ENCODE measurements at places on chromosomes 7 and 10. TPM values are rescaled to one million over a fixed set of nuclear protein-coding genes. Genes with fewer than 3 reads are reported as not detected.

Gene C1QL3
- 1.9 TPM for total RNA-seq

DNA sequence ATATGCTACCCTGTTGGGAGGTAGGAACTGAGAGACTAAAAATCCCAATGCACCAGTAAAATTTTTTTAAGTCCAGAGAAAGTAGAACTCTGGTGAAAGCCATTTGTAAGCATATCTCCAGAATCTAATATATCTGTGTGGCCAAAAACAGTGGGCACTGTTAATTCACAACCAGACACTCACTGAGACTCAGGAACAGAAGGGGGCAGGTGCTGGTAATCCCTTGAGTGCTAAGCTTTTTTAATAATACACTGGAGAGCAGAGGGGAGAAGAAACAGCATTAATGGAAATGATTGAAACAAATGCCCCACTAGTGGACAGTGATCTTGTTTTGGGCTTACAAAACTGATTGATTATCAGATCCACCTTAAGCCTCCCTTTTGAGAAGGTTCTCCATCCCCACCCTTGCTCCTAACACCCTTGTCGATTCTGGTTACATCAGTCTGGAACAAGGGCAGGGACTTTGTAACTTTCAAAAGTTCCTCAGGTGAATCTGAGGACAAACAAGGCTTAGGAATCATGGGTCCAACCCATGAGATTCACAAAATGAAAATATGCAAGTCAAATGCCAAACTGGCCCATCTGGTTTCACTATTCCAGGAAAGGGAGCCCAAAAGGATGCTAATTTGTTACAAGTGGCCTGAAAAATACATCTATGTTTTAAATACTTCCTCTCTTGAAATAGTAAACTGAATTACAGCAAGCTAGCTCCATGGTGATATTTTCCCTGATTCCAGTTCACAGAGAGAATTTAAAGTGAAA lies 29.7 kb downstream of the PLXNA4 start:
- H3K27ac ChIP-seq, result no peak overlapping the region
- no peaks in the 10 kb centered on the region for H3K4me1 ChIP-seq
- DNase-seq, result no peak
- no peak overlapping the region for H3K4me3 ChIP-seq
- no peaks in the 10 kb centered on the region for H3K36me3 ChIP-seq

GRCh38 chr7:76513817-76514799 lies 3.8 kb downstream of the UPK3B start:
- H3K27me3 ChIP-seq, result no peaks in the 10 kb centered on the region
- no peak for DNase-seq
- no peaks in the 10 kb centered on the region for H3K36me3 ChIP-seq
- H3K27ac ChIP-seq, result no peak overlapping the region
- H3K4me3 ChIP-seq, result no peak overlapping the region
- H3K4me1 ChIP-seq, result peaks cover 17% of the 10 kb centered on the region

GRCh38 chr7:72298912-72299311 lies 113.2 kb downstream of the CALN1 start:
- no peak for DNase-seq
- H3K36me3 ChIP-seq, result no peaks in the 10 kb centered on the region
- no peak overlapping the region for H3K27ac ChIP-seq

GRCh38 chr7:38300175-38300574 lies 26.7 kb upstream of the TARP start:
- no peaks in the 10 kb centered on the region for H3K4me1 ChIP-seq
- H3K4me3 ChIP-seq, result no peak overlapping the region
- DNase-seq, result no peak
- no peaks in the 10 kb centered on the region for H3K36me3 ChIP-seq
- H3K27me3 ChIP-seq, result no peaks in the 10 kb centered on the region
- no peak overlapping the region for H3K27ac ChIP-seq

- H3K27me3 ChIP-seq, result no peaks in the 10 kb centered on the region
- peaks cover 4% of the 10 kb centered on the region for H3K4me1 ChIP-seq
- no peaks in the 10 kb centered on the region for H3K36me3 ChIP-seq
Observed at GRCh38 chr7:101589052-101589451, 40.0 kb downstream of the MYL10 start.

DNA sequence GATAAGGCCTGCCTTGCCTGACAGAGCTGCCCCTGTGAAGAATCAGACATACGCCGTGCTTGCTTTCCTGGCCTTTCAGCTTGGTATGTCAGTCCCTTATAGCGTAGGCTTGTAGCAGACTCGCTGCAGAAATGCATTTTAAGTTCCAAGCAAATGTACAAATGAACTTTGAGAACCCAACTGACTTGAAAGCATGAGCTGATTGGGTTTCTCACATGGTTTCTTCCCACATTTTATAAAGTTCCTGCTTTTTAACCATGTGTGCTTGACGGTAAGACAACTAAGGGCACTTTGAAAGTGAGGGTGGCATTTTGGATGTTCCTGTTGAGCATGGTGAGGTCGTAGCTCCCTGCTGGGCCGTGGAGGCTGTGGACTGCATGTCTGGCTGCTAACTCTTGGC lies 62.6 kb downstream of the CCNY start:
- no peaks in the 10 kb centered on the region for H3K36me3 ChIP-seq
- H3K4me3 ChIP-seq, result no peak overlapping the region
- peaks cover 32% of the 10 kb centered on the region for H3K4me1 ChIP-seq
- DNase-seq, result no peak
- no peak overlapping the region for H3K27ac ChIP-seq
- H3K27me3 ChIP-seq, result no peaks in the 10 kb centered on the region

DNA sequence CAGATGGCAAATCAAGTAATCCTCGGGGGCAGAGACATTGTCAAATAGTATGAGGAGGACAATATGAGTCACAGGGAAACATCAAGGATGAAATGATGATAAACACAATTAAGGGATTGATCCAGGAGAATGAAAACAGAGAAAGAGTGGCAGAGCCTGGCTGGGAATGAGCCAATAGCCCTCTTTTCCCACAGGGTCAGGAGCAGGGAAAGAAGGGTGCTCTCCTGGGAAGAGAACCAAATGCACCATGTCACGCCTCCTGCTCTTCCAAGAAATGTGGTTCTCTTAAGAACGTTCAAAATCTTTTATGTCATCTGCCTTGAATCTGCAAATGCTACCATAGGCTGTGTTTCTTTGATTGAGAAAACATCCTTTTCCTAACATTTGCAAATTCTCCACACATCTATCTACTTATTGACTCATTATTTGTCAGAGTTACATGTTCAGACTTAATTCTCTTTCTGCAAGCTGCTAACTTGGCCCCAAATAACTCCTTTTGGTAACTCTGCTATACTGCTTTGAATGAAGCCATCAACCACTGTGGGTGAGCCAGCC lies 50.6 kb downstream of the HIPK2 start:
- H3K36me3 ChIP-seq, result peaks cover 5% of the 10 kb centered on the region
- H3K4me3 ChIP-seq, result no peak overlapping the region
- H3K27me3 ChIP-seq, result no peaks in the 10 kb centered on the region
- H3K27ac ChIP-seq, result no peak overlapping the region
- DNase-seq, result no peak

DNA sequence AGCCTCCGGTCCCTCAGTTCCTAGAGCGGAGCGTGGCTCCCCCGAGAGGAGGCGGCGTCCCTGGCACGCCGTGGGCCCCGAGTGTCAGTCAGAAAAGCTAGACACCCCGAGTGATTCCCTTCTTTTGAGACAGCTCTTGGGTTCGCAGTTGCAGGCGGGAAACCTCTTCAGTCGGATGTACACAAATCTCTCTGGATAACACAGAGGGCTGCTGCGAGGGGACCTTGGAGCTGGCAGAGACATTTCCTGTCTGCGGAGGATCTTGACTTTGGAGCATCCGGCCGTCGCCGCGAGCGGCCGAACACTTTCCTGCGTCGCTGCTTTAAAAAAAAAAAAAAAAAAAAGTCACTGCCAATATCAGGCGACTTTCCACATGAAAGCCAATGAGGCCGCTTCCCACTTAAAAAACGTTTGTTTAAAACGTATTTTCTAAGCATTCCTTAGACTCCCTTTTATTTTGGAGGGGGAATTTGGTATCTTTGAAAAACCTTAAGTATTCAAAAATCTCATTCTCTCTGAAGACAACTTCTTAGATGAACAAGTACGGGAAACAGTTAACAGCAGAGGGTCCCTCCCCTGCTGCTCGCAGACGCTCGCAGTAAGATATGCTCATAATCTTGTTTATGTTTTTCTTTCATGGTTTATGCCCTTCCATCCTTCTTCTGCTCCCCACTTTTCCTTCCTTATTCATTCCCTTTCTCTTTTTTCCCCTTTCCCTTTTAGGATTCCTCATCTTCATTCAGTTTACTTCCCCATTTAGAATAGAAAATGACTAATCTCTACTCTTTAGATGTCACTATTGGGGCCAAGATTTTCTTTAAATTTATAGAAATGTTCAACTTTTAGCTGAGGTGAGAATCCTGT lies 10.0 kb downstream of the HHEX start:
- H3K27me3 ChIP-seq, result peaks cover 67% of the 10 kb centered on the region
- no peaks in the 10 kb centered on the region for H3K36me3 ChIP-seq
- no peak overlapping the region for H3K27ac ChIP-seq
- no peak for DNase-seq
- H3K4me1 ChIP-seq, result peaks cover 16% of the 10 kb centered on the region

DNA sequence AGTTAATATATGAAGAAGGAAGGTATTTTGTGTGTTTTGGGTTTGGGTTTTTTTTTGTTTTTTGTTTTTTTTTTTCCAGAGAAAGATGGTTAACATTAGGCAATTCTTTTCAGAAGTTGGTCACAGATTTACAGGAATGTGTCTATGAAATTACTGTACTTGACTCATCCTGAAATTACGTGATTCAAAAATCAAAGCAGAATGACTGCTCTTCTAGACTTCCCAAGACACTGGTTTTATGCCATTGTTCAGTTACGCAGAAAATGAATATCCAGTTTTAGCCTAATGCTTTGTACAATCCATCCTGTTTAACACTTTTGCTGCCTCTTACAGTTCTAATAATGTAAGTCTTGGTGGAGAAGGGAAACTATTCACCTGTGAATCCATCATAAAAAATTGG lies 39.7 kb upstream of the CELF2 start:
- H3K4me1 ChIP-seq, result no peaks in the 10 kb centered on the region
- no peaks in the 10 kb centered on the region for H3K27me3 ChIP-seq
- H3K27ac ChIP-seq, result no peak overlapping the region
- H3K4me3 ChIP-seq, result no peak overlapping the region
- no peak for DNase-seq

Gene UCN3
- 0.50 TPM for total RNA-seq

Gene TUBAL3
- 0.66 TPM for total RNA-seq

GRCh38 chr7:131931370-131931769 lies 374.9 kb upstream of the PODXL start:
- no peak for DNase-seq
- H3K4me1 ChIP-seq, result peaks cover 9% of the 10 kb centered on the region
- H3K36me3 ChIP-seq, result no peaks in the 10 kb centered on the region
- no peaks in the 10 kb centered on the region for H3K27me3 ChIP-seq
- H3K4me3 ChIP-seq, result no peak overlapping the region

Gene PDE6C
- not detected for total RNA-seq

- no peak overlapping the region for H3K4me3 ChIP-seq
- H3K36me3 ChIP-seq, result no peaks in the 10 kb centered on the region
- no peak overlapping the region for H3K27ac ChIP-seq
- DNase-seq, result peak; percentile 45
Observed at GRCh38 chr7:117458977-117459583, 20.7 kb upstream of the CFTR start.

DNA sequence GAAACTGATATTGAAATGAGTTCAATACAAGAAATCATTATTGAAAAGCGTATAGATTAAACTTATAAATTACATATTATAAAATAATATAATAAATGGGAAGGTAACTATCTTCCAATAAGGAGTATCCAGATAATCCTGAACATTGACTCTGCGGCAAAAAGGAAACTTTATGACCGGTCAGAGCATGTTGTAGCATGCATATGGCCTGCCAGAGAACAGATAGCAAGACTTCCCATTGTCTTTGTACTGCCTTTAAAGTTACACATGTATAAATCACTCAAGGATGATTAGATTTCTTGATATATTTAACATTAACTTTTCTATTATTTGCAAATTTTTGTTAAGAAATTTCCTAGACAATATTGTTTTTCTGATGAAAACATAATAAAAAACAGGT lies 56.2 kb upstream of the ETV1 start:
- H3K36me3 ChIP-seq, result no peaks in the 10 kb centered on the region
- no peak overlapping the region for H3K4me3 ChIP-seq
- no peak overlapping the region for H3K27ac ChIP-seq
- H3K27me3 ChIP-seq, result no peaks in the 10 kb centered on the region

Gene COBL
- total RNA-seq, result 4.6 TPM

Gene OR13A1
- total RNA-seq, result 0.20 TPM

DNA sequence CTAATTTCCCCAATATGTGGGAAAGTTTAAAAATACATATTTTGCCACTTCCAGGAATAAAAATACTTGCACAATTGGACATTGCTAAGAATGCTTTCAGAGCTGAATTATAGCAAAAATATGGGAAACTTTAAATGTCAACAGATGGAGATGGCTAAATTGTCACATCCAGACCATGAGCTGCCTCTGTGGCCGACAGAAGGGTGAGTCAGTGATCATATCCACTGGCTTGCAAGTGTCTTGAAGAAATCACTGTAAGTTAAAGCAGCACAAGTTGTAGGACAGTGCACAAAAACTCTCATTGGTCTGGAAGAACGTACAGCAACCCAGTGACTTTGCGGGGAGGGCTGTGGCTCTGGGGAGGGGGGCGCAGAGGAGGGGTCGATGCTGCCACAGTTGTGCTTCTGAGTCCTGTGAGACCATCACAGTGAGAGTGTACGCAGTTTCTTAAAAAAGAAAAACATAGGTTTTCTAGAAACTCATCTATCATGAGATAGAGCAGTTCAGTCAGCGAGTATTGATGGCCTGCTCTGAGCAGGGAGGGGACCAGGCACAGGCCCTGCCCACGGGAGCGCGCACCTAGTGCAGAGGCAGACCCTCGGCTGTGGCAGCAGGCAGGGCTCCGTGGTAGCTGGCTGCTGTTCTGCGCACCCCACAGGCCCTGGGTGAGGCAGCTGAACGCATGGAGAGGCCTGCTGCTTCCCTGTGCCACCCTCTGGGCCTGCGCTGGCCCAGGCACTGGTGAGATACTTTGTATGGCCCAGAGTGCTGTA lies 25.5 kb downstream of the LRRC27 start:
- H3K27ac ChIP-seq, result no peak overlapping the region
- peaks cover 83% of the 10 kb centered on the region for H3K36me3 ChIP-seq
- no peak for DNase-seq
- H3K4me1 ChIP-seq, result no peaks in the 10 kb centered on the region

- no peaks in the 10 kb centered on the region for H3K27me3 ChIP-seq
- H3K36me3 ChIP-seq, result no peaks in the 10 kb centered on the region
- DNase-seq, result no peak
- no peak overlapping the region for H3K27ac ChIP-seq
Observed at GRCh38 chr7:28356619-28357018, 55.7 kb upstream of the CREB5 start.

GRCh38 chr10:77072836-77073662 lies 564.6 kb downstream of the KCNMA1 start:
- no peak overlapping the region for H3K27ac ChIP-seq
- no peak overlapping the region for H3K4me3 ChIP-seq
- peaks cover 6% of the 10 kb centered on the region for H3K4me1 ChIP-seq
- peaks cover 7% of the 10 kb centered on the region for H3K36me3 ChIP-seq
- no peak for DNase-seq
- H3K27me3 ChIP-seq, result no peaks in the 10 kb centered on the region

Gene FGF8
- total RNA-seq, result 0.69 TPM

Gene NUPR2
- 1.7 TPM for total RNA-seq

Gene INA
- 55.2 TPM for total RNA-seq

Data from spinal cord (tissue), 10 donors.